ENCODE measurements at places on chromosomes 7 and 10.

DNA sequence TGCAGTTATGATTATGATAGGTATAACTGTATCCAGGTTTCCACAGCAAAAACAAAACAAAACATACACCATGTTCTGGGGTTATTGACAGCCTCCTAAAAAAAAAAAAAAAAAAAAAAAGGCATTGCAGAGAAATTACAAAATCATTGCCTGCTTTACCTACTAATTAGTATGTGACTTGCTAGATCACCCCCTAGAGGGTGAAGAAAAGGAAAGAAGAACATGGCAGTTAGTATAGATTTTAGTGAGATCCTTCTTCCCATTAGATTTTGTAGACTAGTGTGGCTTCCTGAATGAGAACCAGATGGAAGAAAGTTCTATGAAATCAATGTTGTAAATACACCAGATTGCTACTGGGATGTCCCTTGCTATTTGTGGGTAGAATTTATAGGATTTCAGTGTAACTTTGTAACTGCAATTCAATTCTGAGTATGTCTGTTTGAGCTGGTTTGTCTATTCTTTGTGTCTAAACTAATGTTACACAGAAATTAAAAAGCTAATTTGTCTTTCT is 24.0 kb upstream of the AGBL3 start:
- DNase-seq = no peak

DNA sequence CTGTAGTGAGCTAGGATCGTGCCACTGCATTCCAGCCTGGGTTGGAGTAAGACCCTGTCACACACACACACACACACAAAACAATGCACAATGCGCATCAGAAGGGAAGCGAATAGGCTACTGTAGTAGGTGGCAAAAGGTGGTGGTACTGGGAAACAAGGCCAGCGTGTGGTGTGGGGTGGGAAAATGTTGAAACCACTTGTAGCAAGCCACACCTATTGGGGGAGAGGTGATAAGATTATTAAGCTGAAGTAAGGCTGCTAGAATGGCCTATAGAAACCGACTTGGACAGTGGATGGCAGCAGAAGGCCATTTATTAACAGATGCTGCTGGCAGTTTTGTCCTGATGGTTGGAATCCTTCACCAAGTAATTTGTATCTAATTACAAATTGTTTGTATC is 7.2 kb upstream of the CHCHD1 start:
- DNase-seq = no peak

GRCh38 chr7:28161331-28161730 is 19.3 kb downstream of the JAZF1 start:
- no peak for DNase-seq

DNA sequence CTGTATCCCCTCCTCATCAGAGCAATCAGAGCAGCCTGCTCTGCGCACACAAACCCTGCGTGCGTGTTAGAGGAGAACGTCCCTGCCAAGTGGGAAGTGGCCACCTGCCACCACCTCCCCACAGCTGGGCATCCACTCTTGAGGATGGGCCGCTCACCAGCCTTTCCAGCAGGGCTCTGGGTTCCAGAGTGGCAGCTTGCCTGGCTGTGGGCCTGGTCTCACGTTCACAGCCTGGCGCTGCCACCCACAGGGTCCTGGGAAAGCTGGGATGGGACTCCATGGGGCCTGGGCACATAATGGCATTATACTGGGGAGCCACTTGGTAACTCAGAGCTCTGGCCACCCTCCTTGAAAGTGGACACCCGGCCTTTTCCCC is 151.1 kb upstream of the PPP2R2D start:
- no peak for DNase-seq

DNA sequence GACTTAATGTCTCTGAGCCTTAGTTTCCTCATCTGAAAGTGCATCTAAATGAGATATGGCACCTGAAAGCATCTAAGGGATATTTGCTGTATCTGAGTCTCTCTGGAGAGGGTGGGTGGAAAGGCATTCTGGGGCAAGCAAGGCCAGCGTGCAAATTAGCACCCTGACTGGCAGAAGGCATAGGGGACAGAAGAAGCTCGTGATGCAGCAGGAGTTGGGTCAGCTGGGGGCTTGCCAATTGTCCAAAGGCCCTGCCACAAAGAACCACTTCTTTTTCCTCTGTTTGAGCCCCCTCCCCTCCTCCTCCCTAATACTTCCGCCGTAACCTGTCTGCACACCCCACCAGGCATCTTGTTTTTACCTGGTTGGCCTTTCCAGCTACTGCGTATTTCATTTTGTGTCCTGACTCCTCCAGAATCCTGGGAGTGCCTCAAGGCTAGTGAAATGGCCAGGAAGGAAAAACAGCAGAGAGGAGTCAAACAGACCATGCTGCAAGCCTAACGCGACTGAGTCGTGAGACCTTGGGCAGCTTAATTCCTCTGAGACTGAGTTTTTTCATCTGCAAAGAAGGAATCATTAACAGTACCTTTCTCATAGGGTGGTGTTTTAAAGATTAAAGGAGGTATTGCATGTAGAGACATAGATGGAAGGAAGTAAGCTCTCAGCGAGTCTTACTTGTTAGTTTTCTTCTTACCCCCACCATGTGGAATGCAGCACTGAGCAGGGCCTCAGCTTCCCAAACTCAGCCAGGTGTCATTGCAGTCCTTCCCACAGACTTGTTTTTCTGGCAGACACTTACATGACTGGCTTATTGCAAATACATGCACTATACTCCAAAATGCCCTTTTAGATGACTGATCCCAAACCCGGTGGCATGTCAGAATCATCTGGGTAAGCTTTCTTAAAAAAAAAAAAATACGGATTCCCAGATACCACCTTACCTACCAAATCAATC is 49.1 kb upstream of the MXI1 start:
- no peak for DNase-seq
